ENCODE measurements at places on chromosomes 12 and 14.

DNA sequence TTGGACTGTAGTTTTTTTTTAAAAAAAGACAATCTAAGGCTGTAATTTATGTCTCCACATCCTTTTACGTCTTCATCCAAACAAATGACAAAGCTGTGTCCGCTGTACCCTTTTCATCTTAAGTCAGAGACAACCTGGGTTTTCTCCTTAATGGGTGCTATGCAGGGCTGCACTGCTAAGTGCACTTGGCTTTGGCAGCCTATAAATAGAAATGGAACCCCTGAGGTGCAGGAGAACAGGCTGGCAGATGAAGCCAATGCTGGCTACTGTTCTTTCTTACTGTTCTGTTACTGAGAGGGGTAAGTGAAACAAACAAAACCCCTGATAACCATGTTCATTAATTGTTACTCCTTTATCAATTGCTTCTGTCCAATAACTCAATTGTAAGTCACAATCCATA is 47.1 kb upstream of the KICS2 start:
- DNase-seq, result peak; percentile 13

GRCh38 chr14:71362282-71362681 is 455.0 kb downstream of the PCNX1 start:
- DNase-seq, result no peak

GRCh38 chr14:96445844-96446710 is 54.1 kb downstream of the AK7 start:
- DNase-seq, result no peak

- no peak for DNase-seq
Observed at GRCh38 chr14:99158646-99159165, 113.3 kb downstream of the BCL11B start.

GRCh38 chr14:51507511-51507905 is 144.2 kb upstream of the FRMD6 start:
- no peak for DNase-seq
